ENCODE measurements at places on chromosomes 7 and 10.

DNA sequence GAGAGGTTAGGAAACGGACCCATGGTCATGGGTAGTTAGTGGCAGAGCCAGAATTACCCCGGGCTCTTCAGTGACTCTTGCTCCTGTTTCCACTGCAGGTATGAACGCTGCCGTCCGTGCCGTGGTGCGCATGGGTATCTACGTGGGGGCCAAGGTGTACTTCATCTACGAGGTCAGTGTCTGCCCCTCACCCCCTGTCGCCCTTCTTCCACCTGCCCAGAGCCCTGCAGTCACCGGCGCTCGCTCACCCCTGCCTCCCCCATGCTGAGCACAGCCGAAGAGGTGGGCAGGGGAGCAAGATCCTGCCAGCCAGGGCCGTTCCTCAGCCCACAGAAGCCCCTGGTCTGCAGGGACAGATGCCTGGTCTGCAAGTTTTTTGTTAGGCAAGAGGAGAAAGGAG is 14.9 kb downstream of the PFKP start:
- no peak for DNase-seq

DNA sequence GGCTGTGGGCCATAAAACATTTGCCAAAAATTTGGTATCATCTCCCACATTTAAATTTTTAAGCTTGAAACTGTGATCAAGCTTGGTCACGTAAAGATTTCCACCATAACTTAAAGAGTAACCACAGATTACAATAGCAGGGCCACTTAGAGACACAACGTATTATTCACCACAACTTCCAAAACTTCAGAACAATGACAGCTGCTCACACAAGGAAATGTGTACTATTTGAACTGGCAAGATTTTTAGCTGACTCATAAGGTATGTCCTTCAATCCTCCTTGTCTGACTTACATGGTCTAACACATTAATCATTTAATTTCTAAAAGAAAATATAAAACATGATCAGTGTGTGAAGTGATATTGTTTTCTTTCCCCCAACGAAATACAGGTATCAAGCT is 234.5 kb downstream of the PARD3 start:
- DNase-seq, result no peak

DNA sequence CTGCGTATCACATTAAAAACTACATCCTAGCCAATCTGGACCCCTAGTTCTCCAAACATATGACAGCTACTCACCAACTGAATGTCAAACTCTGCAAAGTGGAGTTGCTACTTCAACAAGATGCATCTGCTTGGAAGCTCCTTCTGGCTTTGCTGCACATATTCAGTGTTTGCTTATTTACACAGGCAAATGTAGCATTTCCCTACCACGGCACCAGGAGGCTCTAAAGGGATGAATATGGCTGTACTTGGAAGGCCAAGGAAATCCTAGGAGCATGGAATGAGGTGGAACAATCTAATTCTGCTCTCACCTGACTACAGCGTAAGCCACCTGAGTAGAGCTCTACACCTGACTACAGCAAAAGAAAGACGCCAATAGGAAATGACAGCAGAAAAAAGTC is 39.7 kb downstream of the MTPAP start:
- no peak for DNase-seq

DNA sequence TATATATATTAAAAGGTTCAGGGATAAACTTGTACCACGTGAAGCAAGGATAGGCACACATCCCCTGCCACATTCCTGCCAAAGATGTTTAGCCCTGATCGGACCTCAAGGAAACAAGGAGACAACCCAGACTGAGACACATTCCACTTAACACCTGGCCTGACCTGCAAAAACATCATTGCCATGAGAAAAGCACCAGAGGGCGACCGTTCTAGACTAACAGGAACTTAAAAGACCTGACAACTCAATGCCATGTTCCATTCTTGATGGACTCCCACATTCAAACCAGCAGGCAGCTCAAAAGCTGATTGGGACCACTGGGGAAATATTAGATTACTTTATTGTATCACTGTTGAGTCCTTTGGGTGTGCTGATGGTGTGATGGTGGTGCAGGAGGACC is 8.1 kb upstream of the PDGFA start:
- no peak for DNase-seq

DNA sequence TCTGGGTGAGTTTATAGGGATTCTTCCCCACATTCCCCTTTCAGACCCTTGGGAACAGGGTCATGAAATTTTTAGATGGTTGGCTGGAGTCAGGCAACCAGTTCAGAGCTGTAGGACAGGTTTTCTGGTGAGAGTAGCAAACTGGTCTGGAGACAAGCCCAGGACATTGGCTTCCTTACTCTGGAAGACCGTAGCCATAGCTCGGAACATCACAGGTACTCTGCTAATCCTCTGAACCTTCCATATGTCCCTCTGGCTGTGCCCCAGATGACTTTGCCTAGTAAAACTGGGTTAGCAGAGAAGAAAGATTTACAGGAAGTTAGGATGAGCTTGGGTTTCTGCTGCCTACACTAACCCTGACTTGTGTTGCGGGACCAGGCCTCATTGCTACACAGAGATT is 104.5 kb upstream of the MKLN1 start:
- no peak for DNase-seq

- no peak for DNase-seq
Observed at GRCh38 chr10:22319547-22319979, 1.3 kb upstream of the BMI1 start.

DNA sequence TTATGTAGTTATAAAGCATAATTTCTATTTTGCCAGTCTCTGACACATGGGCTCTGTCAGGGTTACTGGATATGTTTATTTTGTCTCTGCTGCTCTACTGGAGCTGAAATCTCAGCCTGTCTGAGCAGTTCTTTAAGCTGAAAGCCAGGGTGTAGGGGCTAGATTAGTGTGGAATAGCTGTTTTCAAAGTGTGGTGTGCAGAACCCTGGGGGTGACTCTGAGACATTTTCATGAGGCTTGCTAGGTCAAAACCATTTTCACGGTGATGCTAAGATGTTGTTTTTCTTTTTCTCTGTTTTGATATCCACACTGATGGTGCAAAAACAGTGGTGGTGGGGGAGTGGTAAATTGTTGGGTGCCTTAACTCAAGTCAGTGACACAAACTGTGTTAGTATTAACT is 45.5 kb downstream of the CREM start:
- DNase-seq, result no peak

DNA sequence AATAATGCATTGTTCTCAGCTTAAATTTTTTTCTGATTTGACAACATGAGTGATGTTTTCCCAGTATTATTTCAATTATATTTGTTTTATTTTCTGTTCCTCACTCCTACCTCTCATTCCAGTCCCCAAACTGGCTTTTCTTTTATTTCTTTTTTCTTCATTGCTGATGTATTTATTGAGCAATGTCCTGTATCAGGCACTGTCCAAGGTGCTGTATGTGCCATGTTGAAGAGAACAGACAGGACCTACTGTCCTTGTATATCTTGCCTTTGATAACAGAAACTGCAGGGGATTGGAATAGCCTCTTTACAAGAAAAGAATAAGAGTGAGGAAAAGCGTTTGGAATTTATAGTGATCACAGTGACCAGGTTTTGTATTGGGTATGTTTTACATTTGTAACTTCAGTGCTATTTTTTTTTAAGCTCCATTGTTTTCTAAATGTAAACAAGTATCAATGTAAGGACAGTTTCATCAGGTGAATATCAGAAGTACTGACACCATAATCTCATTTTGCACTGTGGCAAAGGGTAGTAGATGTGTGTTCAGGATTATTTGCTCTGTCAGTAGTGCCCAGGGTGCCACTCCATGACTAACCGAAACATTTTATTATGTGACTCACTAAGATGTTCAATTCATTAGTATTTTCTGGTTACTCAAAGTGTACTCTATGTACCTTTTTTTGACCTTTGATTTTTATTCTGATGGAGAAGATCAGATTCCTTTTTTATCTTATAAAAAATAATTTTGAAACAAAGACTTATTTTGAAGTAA is 15.6 kb upstream of the CLDN12 start:
- no peak for DNase-seq

- DNase-seq, result peak; percentile 88
Observed at GRCh38 chr10:133309100-133309719, 496 bp downstream of the ZNF511 start.

- no peak for DNase-seq
Observed at GRCh38 chr7:18521945-18522566, 26.5 kb downstream of the HDAC9 start.

DNA sequence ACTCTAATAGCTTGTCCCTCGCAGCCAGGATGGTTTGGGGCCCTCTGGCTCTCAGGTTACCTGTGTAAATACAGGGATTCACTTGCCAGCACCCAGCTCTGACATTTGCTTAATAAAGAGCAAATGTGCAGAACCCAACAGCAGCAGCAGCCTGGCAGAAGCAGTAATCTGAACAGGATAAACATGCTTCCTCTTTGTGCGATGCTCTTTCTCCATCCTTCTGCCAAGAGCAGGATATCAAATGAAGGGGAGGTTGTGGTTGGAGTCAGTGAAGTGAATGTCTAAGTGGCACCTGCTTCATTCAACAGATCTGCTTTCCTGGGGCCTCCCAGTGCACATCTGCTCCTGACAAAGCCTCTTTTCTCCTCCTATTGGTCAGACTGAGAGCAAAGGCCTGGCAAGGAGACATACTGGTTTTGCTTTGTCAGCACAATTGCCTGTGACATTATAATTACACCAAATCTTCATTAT is 130.3 kb downstream of the NRF1 start:
- DNase-seq, result no peak

- DNase-seq, result no peak
Observed at GRCh38 chr7:140810385-140810784, 113.9 kb downstream of the NDUFB2 start.

DNA sequence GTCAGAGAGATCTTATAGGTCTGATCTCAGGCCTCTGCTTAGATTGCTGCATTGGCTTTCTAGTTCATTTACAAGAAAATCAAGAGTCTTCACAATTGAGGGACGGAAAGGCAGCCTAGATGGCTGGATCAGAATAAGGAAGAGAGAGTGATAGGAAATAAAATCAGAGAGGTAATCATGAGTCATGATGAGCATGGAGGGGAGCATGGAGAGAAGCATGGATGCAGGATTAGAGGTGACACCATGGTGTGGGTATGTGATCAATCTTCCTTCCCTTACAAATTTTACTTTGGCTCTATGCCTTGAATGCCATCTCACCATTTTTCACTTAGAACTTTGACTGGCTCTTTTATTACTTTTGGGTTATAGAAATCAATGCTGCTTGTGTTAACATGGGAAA is 1.4 kb downstream of the BCCIP start:
- no peak for DNase-seq

DNA sequence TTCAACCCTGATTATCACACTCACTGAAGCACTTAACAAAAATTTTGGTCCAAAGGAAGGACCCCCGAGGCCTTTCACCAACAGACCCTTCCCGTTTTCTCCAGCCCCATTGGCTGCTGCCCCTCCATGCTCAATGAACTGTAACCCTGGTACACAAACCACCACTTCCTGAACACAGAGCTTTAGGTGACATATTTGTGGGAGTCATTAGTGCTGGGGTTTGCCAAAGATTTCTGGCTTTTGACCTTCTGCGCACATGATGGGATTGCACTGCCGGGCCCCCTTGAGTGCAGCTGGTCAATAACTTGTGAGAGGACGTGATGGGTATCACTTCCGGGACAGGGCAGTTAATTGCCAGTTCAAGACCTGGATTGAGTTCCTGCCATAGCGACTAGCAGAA is 9.0 kb upstream of the CAMK1D start:
- DNase-seq, result no peak

DNA sequence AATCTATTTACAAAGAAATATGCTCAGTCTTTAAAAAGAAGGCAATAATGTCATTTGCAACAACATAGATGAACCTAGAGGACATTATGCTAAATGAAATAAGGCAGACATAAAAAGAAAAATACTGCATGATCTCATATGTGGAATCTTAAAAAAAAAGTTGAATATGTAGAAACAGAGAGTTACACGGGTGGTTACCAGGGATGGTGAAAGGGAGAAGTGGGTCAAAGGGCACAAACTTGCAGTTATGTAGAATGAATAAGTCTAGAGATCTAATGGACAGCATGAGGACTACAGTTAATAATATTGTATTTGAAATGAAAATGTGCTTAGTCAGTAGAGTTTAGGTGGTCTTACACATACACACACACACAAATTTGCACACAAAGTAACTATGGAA is 88.2 kb upstream of the CCDC71L start:
- no peak for DNase-seq

DNA sequence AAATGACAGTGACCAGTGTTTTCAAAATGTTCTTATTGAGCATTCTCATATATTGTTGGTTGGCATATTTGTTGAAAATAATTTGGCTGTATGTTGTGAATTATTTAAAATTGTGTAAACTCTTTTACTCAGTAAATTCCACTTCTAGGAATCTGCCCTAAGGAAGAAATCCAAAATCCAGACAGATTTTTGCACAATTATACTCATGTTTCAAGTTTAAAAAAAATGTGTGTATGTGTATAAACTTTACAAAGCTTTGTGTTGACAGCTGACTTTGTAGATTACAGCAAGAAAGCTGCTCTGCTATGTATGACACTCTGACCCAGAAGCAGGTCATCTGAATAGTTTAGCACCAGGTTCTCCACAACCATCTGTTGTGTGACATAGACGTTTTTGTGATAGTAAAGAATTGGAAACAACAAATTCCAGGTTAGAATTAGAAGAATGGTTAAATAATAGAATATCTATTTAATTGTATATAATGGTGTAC is 21.6 kb downstream of the KIFBP start:
- no peak for DNase-seq

GRCh38 chr7:96090756-96091155 is 231.1 kb downstream of the SLC25A13 start:
- no peak for DNase-seq

- DNase-seq, result no peak
Observed at GRCh38 chr10:22999942-23000341, 72.1 kb downstream of the ARMC3 start.

DNA sequence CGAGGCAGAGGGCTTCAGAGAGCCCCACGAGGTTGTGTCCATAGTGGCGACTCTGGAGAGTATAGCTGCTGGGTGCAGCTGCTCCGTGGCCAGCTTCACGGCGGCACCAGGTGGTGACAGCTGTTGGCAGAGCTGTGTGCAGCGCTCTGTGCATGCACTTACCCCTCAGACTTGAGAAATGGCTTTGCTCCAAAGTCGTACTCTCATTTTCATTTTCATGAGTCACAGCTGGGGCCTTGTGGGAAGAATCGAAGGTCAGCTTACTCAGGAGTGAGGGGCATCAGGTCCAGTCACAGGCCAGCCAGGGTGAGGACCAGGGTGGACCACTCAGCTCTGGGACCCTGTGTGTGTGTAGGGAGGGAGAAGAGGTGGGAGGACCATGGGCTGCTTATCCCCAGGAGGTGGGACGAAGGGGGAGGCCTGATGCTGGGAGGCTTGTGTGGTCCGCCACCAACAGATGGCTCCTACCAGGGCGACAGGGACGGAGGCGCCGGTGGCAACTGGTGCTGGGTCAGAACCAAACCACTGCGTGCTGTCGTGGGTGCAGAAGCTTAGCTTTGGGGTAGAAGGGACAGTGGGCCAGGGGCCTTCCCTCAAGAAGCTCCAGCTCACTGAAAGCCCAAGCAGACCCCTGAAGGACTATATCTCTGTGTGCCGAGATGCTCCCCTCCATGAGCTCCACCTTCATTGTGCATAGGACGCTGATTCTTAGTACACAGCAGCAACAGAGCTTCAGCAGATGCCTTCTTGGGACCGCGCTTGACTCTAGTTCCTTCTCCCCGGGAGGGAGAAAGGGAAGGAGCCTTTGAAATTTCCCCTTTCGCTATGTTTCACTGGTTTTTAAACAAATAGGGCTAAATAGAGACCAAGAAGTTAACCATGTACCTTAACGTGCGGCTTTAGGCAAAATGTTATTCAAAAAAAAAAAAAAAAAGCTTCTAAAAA is 225.0 kb downstream of the CELF2 start:
- no peak for DNase-seq

GRCh38 chr10:124605856-124606812 is 138.0 kb downstream of the FAM53B start:
- DNase-seq, result no peak

All from stimulated activated CD8-positive, alpha-beta memory T cell treated with anti-CD3 and anti-CD28 coated beads, Interleukin-2, amount 100 ng/mL, for 1 hour (primary cell).